ENCODE measurements at places on chromosomes 1 and 21.
A peak's percentile ranks its signal among the peaks of the same experiment; 100 is the strongest.

DNA sequence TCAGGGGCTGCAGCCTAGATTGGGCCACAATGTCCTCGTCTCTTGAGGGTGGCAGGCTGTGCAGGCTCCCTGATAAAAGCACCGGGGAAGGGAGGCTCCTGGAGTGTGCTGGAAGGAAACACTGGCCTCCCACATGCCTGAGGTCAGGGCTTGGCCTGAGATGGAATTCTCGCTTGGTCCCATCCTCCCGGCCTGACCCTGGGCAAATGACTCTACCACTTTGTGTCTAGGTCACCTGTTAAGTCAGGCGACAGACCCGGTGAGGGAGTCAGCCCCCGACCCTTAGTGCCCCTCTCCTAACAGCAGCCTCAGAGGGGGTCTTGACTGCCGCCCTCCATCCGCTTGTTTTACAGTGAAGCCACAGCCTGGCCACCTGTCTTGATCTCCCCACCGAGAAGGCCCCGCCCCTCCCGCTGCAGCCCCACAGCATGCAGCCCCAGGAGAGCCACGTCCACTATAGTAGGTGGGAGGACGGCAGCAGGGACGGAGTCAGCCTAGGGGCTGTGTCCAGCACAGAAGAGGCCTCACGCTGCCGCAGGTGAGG, 2.5 kb downstream of the SMIM1 start:
- DNase-seq, result peak; percentile 16

DNA sequence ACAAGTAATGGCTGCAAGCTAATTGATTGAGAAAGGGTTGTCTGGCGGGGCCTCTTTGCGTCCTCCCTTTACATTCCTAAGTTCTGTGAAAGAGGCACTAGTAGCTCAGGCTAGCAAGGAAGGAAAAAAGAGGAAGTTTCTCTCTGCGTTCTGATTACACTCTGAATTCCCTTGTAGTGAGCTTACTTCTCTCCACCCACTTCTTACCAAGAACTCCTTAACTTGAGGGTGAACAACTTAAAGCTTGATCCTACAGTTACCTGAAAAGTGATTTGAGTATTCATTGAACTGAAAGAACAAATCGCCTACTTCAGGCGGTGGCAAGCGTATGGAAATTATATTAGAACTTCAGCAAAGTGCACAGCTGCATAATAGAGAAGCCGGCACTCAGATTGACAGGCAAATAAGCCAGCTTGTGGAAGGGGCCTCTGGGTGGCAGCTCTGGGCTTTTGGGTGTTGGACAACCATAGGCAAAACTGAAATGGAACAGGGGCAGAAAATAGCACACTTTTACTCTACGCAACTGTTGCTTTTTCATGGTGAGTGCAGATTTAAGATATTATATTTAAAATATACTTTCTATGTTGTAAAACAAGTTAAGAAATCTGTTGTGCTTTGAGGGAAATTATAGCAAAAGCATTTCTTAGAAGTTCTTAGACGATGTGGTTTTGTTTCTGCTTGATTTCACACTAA, 464.5 kb downstream of the USP25 start:
- DNase-seq, result peak; percentile 82

- DNase-seq, result no peak
Measured at GRCh38 chr1:151384584-151384983, 12.1 kb upstream of the SELENBP1 start.

GRCh38 chr1:52916241-52916975, 5.1 kb downstream of the ECHDC2 start:
- DNase-seq, result no peak

DNA sequence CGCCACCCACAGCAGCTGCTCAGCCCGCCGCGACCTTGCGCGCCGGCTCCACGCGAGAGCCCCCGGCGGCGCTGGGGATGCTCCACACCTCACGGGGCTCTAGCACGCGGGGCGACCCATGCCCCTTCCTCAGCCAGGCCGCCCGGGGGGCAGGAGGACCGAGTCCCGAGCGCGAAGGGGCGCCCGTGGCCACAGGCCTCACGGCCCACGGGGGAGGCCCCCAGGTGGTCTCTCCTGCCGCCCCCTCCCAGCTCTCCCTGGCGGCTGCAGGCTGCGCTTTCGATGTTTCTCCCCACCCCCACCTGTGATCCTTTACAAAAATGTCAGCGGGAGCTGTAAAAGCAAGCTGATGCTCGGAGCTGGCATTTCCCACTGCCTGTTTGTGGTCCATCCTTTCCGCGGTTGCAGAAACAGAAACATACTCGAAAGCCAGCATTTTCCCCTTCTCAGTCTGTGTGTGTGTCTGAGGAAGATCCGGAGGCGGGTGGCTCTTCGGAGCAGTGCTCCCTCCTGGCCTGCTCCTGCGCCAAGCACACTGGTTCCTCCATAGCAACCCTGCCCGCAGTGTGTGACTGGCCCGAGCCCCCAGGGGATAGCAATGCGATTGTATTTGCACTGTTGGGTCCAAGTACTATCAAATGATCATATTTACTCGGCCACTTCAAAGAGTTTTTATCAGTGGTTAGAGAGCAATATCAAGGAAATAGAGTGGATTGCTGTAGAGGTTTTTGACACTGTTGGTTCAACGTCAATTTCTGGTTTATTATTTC, 2.1 kb downstream of the KIF26B start:
- peak; percentile 34 for DNase-seq

- peak; percentile 15 for DNase-seq
Measured at GRCh38 chr1:175131095-175131494, 61.5 kb downstream of the KIAA0040 start.

- DNase-seq, result peak; percentile 91
Measured at GRCh38 chr1:27405074-27405473, 12.7 kb downstream of the GPR3 start.

DNA sequence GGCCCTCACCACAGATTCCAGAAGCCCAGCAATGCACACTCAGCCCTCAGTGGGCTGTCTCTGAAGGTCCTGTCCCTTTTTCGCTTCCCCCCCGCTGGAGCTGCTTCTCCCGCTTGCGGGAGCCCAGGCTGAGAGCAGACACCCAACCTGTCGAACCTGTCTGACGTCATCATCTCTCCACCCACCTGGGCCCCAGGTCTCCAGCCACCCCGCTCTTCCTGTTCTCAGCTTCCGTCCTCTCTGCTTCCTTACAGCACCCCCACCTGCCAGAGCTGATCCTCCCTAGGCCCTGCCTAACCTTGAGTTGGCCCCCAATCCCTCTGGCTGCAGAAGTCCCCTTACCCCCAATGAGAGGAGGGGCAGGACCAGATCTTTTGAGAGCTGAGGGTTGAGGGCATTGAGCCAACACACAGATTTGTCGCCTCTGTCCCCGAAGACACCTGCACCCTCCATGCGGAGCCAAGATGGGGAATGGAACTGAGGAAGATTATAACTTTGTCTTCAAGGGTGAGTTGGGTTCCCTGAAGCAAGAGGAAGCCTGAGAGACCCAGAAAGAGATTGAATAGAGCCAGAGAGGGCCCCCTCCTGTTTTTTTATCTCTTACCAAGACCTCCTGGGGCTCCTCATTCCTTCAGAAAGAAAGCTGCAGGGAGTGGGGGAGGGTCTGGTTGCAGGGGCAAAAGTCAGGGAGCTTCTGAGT, at the start of gene RAB25:
Gene RAB25 (plus strand): TSS at position 224 of the 700 bp plus-strand sequence. CDS start 241 bp downstream, at position 465.
- DNase-seq, result no peak

DNA sequence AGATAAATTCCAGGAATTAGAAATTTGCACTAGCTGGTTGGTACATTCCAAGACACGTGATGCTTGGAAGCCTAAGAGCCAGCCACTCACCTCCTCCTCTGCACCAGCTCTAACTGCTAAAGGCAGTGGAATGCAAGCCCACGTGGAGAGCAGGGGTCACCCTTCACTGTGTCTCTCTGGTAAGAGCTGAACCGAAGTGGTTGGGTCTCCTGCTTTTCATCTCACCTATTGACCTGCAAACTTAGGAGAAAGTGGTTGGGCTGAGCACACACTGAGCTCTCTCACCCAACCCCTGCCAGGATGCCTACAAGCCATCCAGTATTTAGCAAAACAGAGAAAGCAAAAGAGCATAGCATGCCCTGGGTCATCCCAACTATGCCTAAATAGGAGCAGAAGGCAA, 19.3 kb downstream of the HAO2 start:
- no peak for DNase-seq
